ENCODE measurements at places on chromosomes 3 and 15. TPM values are rescaled to one million over a fixed set of nuclear protein-coding genes. Genes with fewer than 3 reads are reported as not detected.
A peak's percentile ranks its signal among the peaks of the same experiment; 100 is the strongest.

- DNase-seq, result no peak
Measured at GRCh38 chr15:71567173-71567572, 243.2 kb upstream of the NR2E3 start.

GRCh38 chr3:152480282-152480953, 211.7 kb downstream of the MBNL1 start:
- no peak for DNase-seq

- DNase-seq, result no peak
Measured at GRCh38 chr3:88412346-88412745, 262.6 kb downstream of the C3orf38 start.

Gene ASB14
- total RNA-seq, result not detected

DNA sequence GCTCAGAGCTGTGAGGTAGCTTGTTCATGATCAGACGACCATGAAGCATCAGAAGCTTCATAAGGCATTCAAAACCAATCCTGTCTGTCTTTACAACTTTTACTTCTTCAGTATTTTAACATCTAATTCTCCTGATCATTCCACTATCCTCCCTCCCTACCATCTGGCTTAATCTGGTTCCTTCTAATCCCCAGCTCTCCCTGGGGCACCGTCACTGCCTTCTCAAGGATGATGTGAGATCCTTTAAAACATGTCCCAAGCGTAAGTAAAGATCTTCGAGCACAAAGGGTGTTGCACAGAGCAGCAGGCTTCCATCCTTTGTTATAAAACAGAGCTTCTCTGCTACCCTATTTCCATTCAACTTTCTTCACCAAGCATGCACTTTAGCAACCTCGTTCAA, 362.7 kb upstream of the ARRDC4 start:
- DNase-seq, result no peak

DNA sequence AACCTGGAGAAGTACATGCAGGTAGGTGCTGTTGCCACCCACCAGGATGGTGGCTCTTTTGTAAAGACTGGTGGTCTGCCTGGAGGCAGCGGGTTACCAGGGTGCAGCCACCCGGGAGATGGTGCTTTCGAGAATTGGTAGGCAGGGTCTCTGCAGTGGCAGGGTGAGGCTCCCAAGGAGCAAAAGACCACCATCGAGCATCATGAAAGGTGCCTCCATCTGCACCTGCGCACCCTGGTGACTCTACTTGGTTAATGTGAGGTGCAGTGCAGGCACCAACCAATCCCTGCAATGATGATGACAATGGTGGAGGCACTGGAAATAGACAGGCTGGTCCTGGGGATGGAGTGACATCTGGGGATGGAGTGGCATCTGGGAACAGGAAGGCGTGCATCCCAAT, 236.7 kb downstream of the ADAMTS17 start:
- peak; percentile 32 for DNase-seq

DNA sequence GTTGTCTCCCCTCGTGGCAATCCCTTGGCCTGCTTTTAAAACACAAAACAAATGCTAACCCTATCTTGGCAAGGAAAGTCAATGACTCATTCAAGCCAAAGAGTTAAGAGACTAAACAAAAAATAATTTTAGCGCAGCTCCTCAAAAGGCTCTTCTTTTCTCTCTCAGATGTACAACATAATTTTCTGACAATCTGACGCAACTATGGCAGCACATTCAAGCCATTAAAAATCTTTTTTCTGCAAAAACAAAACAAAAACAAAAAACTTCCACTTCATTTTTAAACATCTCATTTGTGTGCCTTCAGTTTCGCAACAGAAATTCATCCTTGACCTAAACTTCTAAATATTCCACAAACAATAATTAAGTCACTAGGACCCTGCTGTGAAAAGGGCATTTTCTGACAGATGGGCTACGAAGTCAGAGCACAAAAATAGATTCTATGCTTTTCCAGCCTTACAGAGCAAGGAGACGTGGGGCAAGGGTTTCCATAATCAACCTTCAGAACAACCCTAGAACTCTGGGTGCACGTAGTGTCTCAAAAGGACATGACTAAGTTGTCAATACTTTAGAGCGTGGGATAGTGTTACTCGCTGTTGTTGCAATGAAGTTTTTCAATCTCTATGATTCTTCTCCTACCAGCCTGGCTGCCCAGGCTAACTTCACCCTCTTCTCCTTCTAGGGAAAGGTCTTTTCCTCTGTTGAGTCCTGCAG, 84.3 kb downstream of the MB21D2 start:
- no peak for DNase-seq

DNA sequence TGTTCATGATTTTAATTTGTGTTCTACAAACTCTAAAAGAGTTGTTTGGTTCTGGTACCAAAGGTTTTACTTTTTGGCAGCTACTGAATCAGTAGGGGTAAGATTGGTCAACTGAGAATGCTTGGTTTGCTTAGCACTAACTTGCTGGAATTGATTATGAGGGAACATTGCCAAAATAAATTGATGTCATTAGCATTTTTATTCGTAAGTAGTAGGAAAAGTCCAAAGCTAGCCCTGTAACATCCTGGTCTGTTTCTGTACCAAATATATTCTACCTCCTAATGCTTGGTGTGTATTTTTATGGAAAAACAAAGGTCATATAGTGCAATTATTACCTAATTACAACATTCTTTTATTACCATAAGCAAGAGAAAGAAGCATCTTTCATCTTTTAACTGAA, 35.9 kb upstream of the KPNA4 start:
- DNase-seq, result no peak

DNA sequence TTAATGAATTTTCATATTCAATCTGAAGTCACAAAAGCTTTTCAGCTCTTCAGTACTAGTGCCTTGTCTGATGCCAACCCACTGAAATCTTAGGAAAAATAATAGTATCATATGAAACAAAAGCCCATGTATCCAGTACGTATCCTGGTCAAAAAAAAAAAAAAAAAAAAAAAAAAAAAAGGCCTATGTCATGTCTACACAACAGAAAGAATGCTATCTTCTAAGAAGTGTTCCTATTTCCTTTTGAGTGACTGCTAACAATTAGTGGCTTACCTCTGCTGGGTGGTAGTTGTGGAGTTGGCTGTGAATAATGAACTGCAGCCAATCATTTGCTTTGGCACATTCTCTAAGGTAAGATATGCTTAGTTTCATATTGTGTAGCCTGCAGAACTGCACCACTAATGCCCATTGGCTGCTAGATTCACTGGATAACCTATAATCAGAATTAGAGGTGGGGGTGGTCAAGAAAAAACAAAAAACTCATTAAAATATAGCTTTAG, 59.6 kb downstream of the EIF3J start:
- no peak for DNase-seq

Gene GOLGA6L10
- 6.3 TPM for total RNA-seq

Gene CTNNB1
- total RNA-seq, result 438 TPM

- DNase-seq, result peak; percentile 80
Measured at GRCh38 chr15:67914537-67915460, 75.0 kb upstream of the RNU6-1 start.

DNA sequence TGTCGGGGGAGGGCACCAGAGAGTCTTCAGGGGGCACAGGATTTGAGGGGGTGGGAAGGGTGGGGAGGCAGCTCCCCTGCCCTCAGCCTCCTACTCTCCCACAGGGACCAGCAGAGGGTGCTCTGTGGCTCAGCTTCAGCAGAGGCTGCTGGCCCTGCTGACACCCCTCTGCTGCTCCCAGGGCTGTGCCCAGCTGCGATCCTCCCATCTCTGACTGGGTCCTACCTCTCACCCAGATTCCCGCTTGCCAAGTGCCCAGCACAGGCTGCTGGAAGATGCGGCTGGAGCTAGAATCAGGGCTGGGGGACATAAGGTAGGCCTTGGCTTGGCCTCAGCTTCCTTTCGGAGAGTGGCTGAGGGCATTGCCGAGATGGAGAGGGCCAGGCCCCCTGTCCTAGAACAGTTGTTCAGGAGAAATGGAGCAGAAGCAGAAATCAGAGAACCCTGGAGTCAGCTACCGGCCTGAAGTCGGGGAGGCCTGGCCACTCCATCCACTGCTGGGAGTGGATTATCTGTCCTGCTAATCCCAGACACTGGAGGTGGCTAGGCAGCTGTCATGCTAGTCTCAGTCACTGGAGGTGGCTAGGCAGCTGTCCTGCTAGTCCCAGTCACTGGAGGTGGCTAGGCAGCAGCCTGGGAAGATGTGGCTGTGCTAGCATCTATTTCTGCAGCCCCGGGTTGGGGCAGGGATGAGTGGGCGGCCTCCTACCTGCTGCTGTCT, 3.9 kb downstream of the GRM2 start:
- no peak for DNase-seq

GRCh38 chr3:184230603-184231528, 1.5 kb downstream of the VWA5B2 start:
- DNase-seq, result no peak

Gene SEMA3F
- 48.0 TPM for total RNA-seq

- no peak for DNase-seq
Measured at GRCh38 chr15:78340231-78341056, at the start of gene CRABP1. Gene CRABP1, plus strand, starts transcription at chr15:78340353. Its CDS starts 76 bp downstream, at chr15:78340429.

DNA sequence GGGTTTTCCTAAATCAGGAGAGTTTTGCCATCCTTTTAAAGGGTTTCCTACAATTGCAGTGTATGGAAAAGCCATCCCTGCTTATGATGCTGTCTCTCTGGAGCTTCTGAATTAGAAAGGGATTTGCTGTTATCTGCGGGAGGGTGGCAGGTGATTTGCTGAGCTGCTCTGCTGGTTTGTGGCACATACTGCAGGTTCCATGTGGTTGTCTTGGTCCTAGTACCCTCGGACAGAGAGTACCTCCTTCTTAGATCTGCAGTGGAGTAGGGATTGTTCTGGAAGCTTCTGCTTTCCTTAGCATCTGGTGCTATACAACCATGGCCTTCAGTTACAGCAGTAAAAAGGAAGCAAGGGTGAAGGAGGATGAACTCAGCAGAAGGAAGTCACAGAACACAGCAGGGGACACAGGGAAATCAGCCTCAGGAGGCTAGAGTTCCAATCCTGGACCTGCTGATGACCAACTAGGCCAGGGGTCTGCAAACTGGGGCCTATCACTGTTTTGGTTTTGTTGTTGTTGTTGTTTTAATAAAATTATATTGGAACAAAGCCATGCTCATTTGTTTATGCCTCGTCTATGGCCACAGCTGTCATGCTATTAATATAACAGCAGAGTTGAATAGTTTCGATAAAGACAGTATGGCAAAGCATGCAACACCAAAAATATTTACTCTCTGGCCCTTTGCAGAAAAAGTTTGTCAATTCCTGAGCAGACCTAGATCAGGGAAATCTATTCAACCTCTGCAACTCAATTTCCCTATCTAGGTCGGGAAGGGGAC, 39.5 kb downstream of the STARD5 start:
- no peak for DNase-seq

- no peak for DNase-seq
Measured at GRCh38 chr3:154176036-154176435, 54.8 kb downstream of the ARHGEF26 start.

Gene ADIPOQ
- total RNA-seq, result not detected

GRCh38 chr15:70100474-70101341, 3.0 kb upstream of the TLE3 start:
- DNase-seq, result no peak

DNA sequence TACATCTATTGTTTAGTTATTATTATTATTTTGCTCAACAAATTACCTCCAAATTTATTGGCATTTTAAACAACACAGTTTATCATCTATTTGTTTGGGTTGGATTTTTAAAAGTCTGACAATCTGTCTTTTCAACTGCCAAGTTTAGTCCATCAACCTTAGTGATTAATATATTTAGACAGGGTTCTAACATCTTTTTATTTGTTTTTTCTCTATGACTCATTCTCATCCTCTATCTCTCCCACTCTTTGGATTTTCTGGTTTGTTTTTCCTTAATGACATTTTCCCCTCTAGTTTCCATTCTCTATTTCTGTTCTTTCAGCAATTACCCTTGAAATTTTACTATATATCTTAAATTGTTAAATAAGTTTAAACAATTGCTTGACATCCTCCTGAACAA, 41.9 kb downstream of the EMC4 start:
- DNase-seq, result no peak

Gene GHSR
- total RNA-seq, result not detected

Gene TGM5
- 0.71 TPM for total RNA-seq

Gene HRG
- not detected for total RNA-seq

DNA sequence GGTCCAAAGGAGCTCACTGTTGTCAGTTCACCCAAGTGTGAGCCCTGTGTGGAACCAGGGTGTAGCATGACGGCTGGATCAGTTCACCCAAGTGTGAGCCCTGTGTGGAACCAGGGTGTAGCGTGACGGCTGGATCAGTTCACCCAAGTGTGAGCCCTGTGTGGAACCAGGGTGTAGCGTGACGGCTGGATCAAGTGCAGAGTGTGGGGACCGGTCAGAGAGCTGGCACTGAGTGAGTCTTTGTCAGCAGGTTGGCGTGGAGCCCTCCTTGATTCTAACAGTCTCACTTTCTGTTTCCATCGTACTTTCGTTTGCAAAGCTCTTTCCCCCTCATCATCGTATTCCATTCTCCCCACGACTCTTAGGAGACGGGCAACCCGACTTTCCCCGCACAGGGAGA, 57.9 kb upstream of the DLG1 start:
- no peak for DNase-seq

Gene STRA6
- total RNA-seq, result 158 TPM

DNA sequence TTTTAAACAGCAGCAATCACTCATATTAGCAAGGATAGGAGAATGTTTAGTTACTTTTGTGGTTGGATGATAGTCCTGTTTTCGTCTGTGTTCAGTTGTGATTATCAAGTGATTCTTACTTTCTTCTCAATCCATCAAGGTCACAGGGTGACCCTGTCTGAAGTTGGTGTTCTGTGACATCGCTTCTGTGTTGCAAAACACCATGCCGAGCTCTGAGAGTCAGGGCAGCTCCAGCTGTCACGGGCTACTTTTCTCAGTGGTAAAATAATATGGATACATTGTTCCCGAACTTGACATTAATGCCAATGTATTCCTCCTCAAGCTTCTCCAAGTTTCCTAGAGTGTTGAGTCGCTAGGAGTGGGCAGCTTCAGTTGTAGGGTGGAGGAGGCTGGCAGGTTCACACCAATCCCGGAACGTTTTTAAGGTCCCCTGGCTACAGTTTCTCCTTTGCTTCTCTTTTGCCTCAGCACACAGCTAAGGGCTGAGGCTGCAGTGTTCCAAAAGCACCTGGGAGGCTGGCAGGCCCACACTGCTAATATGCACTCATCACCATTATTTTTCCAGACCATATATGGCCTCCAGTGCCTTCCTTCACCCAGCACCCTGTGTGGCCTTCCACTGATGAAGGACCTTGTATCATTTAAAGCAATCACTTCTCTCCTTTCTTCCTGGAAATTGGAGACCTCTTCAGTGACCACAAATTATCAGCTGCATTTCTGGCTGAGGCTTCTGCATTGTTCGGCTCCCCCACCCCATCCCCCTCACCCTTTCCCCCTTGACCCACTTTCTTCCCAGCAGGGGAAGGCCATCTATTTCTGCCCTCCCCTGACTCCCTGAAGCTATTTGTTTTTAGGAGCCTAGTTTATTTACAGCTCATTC, 25.8 kb downstream of the COLQ start:
- no peak for DNase-seq

Gene CMTM8
- 14.4 TPM for total RNA-seq

DNA sequence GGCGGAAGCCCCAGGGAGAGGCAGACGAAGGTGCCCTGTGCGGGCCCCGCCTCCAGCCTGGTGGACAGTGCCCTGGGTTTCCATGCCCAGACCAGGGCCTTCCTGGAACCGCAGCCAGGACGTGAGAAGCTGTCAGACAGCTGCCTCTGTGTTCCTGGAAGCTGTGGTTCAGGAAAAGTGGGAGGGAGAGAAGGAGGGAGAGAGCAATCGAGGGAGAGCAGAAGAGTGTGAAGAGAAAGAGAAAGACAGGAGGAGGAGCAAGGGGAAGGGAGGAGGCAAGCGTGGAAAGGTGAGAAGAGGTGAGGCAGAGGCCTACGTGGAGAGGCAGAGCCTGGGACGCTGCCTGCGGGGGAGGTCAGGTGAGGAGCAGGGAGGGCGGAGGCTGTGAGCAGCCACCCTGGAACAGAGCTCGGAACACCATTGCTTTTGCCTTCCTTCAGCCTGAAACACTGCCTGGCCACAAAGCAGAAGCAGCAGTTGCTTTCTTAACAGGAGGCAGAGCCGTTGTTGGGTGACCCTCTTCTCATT, 18.6 kb downstream of the ZDHHC19 start:
- DNase-seq, result no peak

All from type B pancreatic cell (in vitro differentiated cells).